Kidney (tissue), 22 donors: ENCODE measurements at places on chromosomes 3 and 15. TPM values are rescaled to one million over a fixed set of nuclear protein-coding genes. Genes with fewer than 3 reads are reported as not detected.
A peak's percentile ranks its signal among the peaks of the same experiment; 100 is the strongest.

- no peaks in the 10 kb centered on the region for H3K36me3 ChIP-seq
- DNase-seq, result peak; percentile 43
- H3K4me3 ChIP-seq, result no peak overlapping the region
- H3K27me3 ChIP-seq, result no peaks in the 10 kb centered on the region
- H3K4me1 ChIP-seq, result no peaks in the 10 kb centered on the region
These were observed 19.8 kb downstream of the MORC1 start for GRCh38 chr3:109098079-109098644.

The LRRK1 gene
- total RNA-seq, result 24.9 TPM

DNA sequence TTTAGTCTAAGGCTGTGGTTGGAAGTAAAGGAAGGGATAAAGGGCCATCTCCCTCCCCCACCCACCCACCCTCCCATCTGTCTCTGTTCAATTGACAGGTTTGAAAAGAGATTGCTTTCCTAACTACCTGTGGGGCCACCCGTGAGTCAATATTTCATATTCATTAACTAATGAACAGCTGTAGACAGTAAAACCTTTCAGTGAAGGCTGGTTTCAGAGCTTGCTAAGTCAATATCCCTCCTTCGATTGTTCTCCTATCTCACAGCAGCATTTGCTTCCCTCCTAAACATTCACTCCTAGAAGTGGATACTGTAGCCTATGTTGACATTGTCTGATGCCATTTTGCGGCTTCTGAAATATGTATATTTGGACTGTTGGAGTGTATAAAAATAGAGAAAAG lies 85.9 kb upstream of the SYNPR start:
- no peaks in the 10 kb centered on the region for H3K27me3 ChIP-seq
- no peak overlapping the region for H3K27ac ChIP-seq
- no peaks in the 10 kb centered on the region for H3K36me3 ChIP-seq
- DNase-seq, result no peak
- H3K4me3 ChIP-seq, result no peak overlapping the region

DNA sequence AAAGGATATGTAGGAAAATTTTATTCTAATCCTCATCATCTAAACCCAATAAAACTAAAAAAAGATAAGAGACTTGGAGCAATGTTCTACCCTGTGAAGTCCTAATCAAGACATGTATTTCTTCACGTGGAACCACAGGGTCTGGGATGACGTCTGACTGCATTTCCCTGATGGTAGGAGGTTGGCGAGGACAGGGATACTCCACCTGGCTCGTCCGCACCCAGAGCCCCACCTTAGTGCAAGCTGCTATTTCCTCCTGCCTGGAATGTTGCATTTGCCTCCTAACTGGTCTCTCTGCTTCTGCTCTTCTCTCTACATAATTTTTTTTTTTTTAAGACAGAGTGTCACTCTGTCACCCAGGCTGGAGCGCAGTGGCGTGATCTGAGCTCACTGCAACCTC lies 57.7 kb upstream of the RASGRP1 start:
- no peaks in the 10 kb centered on the region for H3K27me3 ChIP-seq
- H3K4me3 ChIP-seq, result no peak overlapping the region
- H3K4me1 ChIP-seq, result peaks cover 5% of the 10 kb centered on the region
- H3K36me3 ChIP-seq, result no peaks in the 10 kb centered on the region

GRCh38 chr15:60627298-60627943 lies 148.5 kb upstream of the ICE2 start:
- no peak for DNase-seq
- H3K4me3 ChIP-seq, result no peak overlapping the region
- H3K4me1 ChIP-seq, result no peaks in the 10 kb centered on the region
- no peak overlapping the region for H3K27ac ChIP-seq
- H3K36me3 ChIP-seq, result no peaks in the 10 kb centered on the region

The SKOR1 gene
- 0.57 TPM for total RNA-seq

GRCh38 chr3:172448661-172449465 lies 607 bp upstream of the GHSR start:
- no peaks in the 10 kb centered on the region for H3K4me1 ChIP-seq
- H3K4me3 ChIP-seq, result no peak overlapping the region
